ENCODE measurements at places on chromosomes 7 and 10. TPM values are rescaled to one million over a fixed set of nuclear protein-coding genes. Genes with fewer than 3 reads are reported as not detected.

Gene MET
- total RNA-seq = 40.6 TPM

Gene ASL
- total RNA-seq = 39.8 TPM

Gene XRCC2
- 0.98 TPM for total RNA-seq

Gene FLNC
- 7.5 TPM for total RNA-seq

Gene ELFN1
- total RNA-seq = 0.59 TPM

Data from breast epithelium (tissue), 4 donors.